Activated CD4-positive, alpha-beta T cell treated with anti-CD3 and anti-CD28 coated beads, Interleukin-2, Interleukin-6, amounts not matched to agents 100 ng/mL and 50 ng/mL, durations not matched to agents 16 hours and 8 hours (primary cell): ENCODE measurements at places on chromosomes 1 and 21.

GRCh38 chr1:217524787-217525520, 105.9 kb downstream of the GPATCH2 start:
- DNase-seq, result no peak

- no peak for DNase-seq
Measured at GRCh38 chr1:112356765-112357164, 39.2 kb upstream of the CTTNBP2NL start.

GRCh38 chr1:192877283-192877886, 68.5 kb downstream of the RGS2 start:
- peak; percentile 7 for DNase-seq

- peak; percentile 20 for DNase-seq
Measured at GRCh38 chr1:6794164-6794563, 8.9 kb downstream of the CAMTA1 start.

- DNase-seq, result no peak
Measured at GRCh38 chr1:158071138-158071537, 77.7 kb downstream of the KIRREL1 start.

- DNase-seq, result no peak
Measured at GRCh38 chr1:2828586-2829250, 27.2 kb upstream of the TTC34 start.

GRCh38 chr1:155761736-155762405, 73.0 kb downstream of the DAP3 start:
- no peak for DNase-seq

GRCh38 chr1:44293761-44294315, 61.2 kb downstream of the ERI3 start:
- no peak for DNase-seq

GRCh38 chr1:206685769-206686477, 1.2 kb downstream of the MAPKAPK2 start:
- peak; percentile 61 for DNase-seq

DNA sequence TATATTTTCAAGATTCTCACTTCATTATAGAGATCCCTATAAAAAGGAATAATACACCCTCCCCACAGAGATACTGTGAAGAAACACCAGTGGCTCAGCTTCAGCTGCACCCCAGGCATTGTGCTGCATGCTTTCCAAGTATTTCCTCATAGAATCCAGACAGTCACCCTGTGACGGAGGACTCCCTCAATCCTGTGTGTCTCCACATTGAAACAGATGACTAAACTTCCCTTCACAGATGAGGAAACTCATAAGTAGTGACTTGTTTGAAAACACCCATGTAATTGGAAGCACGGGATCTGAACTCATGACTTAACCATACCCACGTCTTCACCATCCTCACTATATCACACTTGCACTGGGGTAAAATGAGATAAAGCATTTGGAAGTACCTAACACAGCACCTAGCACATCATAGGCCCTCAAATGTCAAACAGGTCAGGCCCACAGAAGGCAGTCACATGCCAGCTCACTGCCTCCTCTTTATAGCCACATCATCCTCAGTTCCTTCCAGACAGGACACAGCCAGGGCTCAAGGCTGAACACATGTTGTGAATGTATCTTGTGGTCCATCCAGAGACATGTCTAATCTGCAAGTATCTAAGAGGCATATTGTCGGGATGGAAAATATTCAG, 55.2 kb downstream of the GPR161 start:
- no peak for DNase-seq

DNA sequence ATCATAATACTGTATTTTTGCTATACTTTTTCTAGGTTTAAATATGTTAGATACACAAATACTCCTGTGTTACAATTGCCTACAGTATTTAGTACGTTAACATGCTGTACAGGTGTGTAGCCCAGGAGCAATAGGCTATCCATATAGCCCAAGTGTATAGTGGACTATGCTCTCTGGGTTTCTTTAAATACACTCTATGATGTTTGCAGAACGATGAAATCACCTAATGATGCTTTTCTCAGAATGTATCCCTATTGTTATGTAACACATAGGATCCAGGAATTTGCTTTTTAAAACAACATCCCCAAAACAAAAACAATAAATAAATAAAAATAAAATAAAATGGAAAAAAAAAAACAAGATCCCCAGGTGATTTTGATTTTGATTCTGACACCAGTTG, 18.1 kb upstream of the RBM15 start:
- DNase-seq, result no peak

GRCh38 chr1:34250342-34250741, 73.6 kb downstream of the C1orf94 start:
- no peak for DNase-seq

DNA sequence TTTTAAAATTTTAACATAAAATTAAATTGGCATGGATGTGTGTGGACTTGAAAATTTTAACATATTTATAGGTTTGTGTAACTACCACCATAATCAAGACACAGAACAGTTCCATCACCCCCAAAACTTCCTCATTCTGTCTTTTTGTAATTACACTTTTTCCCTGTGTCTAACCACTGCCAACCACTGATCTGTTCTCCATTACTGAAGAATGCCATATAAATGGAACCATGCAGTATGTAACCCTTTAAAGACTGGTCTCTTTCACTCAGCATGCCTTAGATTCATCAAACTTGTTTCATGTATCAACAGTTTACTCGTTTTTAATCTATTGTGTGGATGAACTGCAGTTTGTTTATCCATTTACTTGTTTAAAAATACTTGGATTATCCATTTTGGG, 13.0 kb upstream of the AHCYL1 start:
- DNase-seq, result no peak

- DNase-seq, result no peak
Measured at GRCh38 chr1:7510389-7510931, 260.6 kb upstream of the VAMP3 start.

DNA sequence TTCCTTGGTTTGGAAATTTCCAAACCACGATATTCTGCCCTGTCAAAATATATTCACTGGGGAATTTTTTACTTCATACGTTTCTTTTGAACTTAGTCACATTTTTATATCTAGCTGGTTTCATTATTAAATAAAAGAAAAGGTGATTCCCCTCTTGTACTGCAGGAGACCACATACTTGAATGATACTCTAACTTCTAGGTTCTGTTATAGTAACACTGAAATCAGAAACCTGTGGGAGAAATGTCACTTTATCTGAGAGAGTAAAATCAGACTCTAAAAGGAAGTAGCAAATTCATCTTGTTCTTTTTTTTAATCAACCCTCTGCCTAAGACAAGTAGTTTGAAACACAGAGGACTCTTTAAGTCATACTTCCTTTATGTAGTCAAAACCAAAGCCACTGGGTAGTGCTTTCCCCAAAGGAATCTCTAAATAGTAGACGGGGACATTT, 34.4 kb downstream of the MRPL39 start:
- peak; percentile 82 for DNase-seq

DNA sequence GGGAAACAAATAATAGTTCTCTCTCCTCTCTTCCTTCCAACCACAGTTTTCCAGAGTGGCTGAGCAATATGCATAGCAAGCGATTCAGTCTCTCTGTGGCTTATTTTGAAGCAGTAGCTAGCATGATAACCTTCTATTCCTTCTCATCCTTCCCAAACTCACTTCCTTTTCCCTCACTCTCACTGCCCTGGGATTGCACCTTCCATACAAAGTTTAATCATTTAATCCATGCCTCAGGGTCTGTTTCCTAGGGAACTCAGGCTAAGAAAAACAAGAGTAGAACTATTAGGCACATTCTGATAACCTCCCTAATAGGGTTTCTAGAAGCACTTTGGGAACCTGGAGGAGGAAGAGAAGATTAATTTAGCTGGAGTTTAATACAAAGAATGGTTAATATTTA, 97.7 kb upstream of the S1PR1 start:
- no peak for DNase-seq

- DNase-seq, result no peak
Measured at GRCh38 chr1:204670152-204670927, 15.2 kb downstream of the LRRN2 start.

DNA sequence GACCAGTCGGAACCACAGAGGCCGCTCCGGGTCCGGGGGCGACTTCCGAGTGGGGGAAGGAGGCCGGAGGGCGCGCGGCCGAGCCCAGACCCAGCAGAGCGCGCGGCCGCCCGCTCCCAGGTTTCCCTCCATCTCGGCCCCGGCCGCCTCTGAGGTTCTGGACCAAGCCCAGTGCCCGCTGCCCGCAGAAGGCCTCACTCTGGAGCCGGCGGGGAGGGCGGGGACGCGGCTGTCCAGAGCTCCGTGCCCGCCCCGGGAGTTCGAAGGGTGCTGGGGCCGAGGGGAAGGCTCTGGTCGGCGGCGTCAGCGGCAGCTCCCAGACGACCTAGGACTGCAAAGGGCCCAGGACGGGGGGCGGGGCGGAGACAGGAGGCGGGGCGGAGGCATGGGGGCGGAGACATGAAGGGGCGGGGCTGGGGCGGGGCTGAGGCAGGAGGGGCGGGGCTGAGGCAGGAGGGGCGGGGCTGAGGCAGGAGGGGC, 48.0 kb upstream of the SLC19A1 start:
- DNase-seq, result peak; percentile 87

DNA sequence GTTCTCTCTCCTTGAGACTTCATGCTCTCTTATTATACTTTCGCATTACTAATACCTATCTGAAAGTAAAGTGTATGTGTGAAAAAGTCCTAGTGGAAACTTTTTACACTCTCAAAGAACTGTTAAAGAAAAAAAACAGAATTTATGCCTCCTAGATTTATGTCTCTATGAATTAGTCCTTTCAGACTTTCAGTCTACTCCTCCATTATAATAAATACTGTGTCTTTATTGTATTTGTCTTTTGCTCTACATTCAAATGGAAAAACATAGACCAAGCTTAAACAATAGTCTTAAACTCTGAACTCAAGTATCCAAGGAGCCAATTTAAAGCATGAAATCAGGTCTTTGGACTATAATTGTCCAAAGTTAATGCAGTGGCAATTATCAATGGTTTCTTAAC, 1449.0 kb downstream of the PLA2G4A start:
- DNase-seq, result no peak

- no peak for DNase-seq
Measured at GRCh38 chr1:66852870-66853269, 51.8 kb upstream of the INSL5 start.

GRCh38 chr1:199161319-199161680, 522.5 kb downstream of the PTPRC start:
- DNase-seq, result no peak

- peak; percentile 87 for DNase-seq
Measured at GRCh38 chr1:228794810-228795209, 59.5 kb downstream of the RHOU start.

GRCh38 chr21:46190491-46191131, 6.4 kb upstream of the SPATC1L start:
- DNase-seq, result no peak

DNA sequence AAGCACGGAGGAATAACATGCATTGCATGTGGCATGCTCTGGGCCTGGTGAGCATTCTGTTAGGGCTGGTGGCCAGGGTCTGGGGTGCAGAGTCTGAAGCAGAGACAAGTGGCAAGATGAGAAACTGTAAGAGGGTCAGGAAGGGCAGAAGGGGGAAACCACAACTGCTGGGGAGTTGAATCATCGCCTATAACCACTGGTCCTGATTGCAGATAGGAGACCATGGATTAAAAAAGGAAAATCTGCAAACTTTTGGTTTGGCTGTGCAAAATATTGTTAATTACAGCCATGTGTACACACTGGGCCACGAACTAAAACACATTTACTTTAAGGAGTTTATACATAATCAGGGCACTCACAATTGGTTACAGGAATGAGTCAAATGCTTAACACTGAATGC, 76.6 kb downstream of the TGFBR3 start:
- peak; percentile 63 for DNase-seq

DNA sequence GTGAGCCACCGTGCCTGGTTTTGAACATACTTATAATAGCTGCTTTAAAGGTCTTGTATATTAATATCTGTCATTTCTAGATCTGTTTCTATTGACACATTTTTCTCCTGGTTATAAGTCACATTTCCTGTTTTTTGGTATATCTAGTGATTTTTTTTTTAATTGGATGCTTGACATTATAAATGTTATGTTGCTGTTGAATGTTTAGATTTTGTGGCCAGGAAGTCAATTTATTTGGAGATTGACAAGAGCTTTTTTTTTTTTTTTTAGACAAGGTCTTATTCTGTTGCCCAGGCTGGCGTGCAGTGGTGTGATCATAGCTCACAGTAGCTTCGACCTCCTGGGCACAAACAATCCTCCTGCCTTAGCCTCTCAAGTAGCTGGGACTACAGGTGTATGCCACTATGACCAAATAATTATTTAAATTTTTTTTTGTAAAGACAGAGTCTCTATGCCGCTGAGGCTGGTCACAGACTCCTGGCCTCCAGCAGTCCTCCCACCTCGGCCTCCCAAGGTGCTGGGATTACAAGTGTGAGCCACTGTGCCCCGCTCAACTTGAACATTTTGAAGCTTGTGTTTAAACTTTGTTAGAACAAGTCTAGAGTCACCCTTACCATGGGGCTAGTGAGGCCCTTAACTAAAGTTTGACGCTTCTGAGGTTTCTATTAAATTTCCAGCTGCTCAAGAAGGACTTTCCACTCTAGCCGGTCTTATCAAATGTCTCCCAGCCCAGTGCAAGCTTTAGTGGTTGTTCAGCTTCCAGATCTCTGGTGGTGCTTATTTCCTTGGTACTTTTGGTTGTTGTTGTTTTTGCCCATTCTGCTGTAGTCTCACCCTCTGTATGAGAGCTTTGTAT, 8.6 kb upstream of the CHI3L2 start:
- no peak for DNase-seq

GRCh38 chr21:15058854-15059263, 5.9 kb downstream of the NRIP1 start:
- DNase-seq, result no peak

DNA sequence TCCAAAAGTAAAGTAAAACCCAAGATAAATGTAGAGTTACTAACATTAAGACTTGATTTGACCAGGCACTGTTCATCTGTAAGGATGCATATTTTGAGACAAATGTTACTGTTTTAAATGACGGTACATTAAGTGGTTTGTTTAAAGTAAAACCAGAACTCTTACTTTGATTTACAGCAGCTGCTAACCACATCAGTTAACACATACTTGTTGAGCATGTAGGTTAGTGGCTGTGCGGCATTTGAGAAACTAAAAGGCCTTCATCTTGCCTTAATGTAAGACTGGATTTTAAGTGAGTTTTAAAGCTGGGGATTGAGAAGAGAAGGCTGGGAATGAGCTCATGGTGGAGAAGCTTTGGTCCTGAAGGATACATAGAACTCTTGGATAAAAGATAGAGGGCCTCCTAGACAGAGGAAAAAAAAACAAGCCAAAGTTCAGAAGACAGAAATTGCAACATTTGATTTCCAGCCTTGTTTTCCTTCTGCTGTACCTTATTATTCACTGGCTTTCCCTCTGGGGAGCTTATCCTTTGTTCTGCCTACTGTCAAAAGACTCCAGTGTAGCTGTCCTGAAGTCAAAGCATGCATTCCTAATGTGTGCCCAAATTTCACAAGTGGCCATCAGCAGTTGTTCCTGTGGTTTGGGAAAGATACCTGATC, 66.6 kb downstream of the MTR start:
- DNase-seq, result no peak

DNA sequence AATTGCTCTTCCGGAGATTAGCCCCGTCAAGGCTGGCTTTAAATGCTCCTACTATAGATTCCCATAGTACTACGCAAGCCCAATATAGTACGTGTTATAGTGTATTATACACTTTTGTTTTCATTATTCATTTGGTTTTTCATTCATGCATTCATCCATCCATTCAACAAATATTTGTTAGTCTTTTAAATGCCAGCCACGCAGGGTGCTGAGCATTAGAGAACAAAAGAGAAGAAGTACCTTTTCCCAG, 513 bp upstream of the RAB3GAP2 start:
- DNase-seq, result no peak
